ENCODE measurements at places on chromosomes 12 and 14.

DNA sequence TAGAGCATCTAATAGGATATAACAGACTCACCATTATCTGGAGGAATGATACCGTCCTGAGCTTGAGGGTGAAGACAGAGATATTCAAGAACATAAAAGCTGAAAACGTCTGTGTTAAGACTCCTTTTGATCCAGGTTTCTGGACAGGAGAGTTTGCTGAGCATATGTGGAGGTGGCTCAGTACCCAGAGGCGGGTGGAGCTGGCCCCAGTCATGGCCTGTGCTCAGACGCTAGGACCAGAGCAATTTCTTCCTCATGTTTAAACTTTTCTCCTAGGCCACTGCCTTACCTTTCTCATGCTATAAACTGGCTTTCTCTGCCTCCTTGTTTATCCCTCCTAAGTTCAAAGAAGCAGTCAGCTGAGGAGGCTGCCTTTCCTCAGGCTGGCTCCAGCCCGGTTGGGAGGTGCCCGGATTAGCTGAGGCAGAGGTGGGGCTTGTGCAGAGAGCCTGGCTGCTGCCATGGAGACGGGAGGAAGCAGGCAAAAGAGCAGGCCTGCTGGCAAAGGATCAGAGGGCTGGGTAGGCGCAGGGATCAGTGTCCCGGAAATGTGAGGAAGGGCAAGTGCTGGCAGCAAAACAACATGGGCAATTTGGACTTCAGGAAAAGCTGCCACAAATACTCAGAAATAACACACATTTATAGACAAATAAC lies 13.7 kb downstream of the COA8 start:
- peak; percentile 81 for DNase-seq

GRCh38 chr14:60965402-60965801 lies 15.5 kb downstream of the TRMT5 start:
- no peak for DNase-seq

GRCh38 chr14:24064091-24064795 lies 7.1 kb upstream of the CPNE6 start:
- no peak for DNase-seq

GRCh38 chr12:64029013-64029857 lies 184.7 kb downstream of the SRGAP1 start:
- no peak for DNase-seq

DNA sequence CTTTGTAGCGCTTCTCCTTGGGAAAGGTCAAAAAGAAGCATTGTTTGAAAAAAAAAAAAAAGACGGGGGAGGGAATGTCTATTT lies at the start of gene LMO3:
LMO3 (minus strand) TSS at position 46 of the 84 bp plus-strand sequence. CDS start 5,302 bp downstream, outside the sequence.
- DNase-seq = no peak

DNA sequence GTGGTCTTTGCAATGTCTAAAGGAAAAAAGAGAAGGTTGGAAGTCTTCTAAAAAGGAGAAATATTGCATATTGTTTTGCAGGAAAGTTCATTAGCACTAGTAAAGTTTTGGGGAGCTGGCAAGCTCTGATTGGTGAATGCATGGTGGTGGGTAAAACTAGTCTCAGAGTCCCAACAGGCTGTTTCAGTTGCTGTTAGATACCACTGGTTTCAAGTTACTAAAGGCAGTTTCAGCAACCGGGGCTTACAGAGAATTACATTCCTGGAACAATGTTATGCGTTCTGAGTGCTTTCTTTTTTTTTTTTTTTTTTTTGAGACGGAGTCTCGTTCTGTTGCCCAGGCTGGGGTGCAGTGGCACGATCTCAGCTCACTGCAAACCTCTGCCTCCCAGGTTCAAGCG lies 208.2 kb downstream of the EPS8 start:
- DNase-seq = no peak

GRCh38 chr12:2393016-2393415 lies 340.2 kb downstream of the CACNA1C start:
- no peak for DNase-seq

DNA sequence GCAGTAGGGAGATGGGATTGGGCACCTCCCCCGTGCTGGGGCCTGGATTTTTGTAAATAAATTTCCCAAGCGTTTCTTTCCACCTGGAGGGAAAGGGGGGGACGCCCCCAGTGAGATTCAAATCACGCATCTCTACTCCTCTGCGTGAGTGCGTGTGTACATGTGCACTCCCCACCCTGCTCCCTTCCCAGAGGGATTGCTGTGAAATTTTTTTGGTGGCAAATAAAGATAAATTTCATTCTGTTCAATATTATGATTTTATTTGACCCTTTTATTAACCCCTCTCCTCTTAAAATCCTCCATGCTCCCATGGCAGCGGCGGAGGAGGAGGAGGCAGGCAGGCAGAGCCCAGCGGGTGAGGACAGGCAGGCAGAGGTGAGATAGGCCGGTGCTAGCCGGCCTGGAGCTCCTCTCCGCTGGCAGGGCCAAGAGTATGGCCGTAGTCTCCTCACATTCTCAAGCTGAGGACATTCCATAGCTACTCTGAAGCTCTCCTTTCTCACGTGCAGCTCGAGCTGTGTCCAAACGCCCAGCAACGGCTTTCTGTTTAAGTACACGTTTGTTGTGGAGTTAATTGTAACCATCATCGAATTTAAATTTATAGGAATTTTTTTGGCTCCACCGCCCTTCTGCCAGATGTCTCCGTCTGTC lies 1.5 kb upstream of the HOTAIR start:
- DNase-seq = no peak

DNA sequence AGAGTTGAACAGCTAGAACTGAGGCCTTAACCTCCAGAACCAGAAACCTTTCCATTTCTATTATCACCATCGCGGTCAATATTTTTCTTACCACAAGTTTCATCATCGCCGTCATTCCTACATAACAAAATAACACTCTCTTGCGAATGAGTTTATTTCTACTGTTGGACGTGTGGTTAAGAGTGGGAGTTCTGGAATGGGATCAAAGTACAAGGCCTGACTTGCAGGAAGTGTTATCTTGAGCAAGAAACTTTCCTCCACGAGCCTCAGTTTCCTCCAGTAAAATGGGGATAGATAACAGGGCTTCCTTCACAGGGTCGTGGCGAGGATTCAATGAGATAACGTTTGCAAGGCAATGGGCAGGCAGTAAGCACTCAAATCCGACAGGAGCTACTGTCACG lies 652 bp downstream of the SART3 start:
- no peak for DNase-seq

GRCh38 chr12:57630891-57631433 lies 2.0 kb downstream of the B4GALNT1 start:
- no peak for DNase-seq

- peak; percentile 66 for DNase-seq
Observed at GRCh38 chr12:77830583-77831351, at the start of gene NAV3. Gene NAV3 (plus strand): TSS chr12:77830894. CDS start chr12:77831462, 568 bp downstream.

GRCh38 chr12:50419112-50419909 lies 18.6 kb downstream of the LARP4 start:
- DNase-seq = no peak

- no peak for DNase-seq
Observed at GRCh38 chr14:93329965-93330608, 2.7 kb downstream of the BTBD7 start.

GRCh38 chr12:4164559-4165558 lies 108.7 kb upstream of the CCND2 start:
- peak; percentile 83 for DNase-seq

DNA sequence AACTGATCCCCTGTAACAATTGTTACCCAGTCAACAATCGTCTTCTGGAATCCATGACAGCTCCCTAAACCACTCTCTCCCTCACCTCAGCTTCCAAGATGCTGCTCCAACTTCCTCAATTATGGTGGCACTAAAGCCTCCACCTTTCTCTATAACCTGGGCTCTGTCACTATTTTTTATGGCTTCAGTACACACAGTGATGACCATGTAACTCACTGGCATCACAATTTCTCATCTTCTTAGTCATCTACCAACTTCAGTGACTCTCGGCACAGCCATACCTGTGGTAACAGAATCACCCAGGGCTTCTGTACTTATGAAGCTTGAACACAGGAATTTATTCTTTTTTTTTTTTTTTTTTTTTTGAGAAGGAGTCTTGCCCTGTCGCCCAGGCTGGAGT lies 32.0 kb upstream of the NPAS3 start:
- no peak for DNase-seq

DNA sequence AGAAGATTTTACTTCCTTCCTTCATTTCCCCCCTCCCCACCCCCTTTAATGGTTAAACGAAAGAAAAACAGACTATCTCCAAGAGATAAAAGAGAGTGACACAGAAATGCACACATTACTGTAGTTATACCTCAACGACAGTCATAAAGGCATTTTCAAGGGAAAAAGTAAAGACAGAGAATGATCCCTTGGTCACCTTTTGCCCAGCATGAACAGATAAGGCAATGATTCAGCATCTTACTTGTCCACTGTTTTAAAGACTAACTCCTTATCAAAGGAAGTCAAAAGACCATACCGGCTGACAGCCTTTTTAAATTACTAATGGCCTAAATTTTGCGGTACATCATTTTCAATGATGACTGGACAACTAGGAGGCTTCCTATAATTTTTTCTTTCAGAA lies 326.6 kb downstream of the PAWR start:
- DNase-seq = no peak

DNA sequence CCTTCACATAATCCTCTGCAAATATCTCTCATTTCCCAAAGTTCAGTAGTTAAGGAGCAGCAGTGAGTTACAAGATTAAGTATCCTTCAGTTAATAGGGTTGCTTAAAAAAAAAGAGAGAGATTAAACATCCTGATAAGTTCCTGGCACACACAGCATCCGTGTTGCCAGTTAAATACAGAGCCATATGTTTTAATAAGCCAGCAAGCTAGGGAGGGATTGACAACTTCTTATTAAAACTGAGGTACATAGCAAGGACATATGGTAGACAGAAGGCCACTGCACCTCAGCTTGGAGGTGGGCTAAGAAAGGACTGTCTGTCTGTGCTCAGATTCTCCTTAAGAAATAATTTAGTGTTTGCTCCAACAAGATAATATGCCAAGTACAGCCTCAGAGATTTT lies 9.6 kb upstream of the TMEM30B start:
- DNase-seq = no peak

GRCh38 chr12:114168061-114168460 lies 201.9 kb upstream of the RBM19 start:
- no peak for DNase-seq

DNA sequence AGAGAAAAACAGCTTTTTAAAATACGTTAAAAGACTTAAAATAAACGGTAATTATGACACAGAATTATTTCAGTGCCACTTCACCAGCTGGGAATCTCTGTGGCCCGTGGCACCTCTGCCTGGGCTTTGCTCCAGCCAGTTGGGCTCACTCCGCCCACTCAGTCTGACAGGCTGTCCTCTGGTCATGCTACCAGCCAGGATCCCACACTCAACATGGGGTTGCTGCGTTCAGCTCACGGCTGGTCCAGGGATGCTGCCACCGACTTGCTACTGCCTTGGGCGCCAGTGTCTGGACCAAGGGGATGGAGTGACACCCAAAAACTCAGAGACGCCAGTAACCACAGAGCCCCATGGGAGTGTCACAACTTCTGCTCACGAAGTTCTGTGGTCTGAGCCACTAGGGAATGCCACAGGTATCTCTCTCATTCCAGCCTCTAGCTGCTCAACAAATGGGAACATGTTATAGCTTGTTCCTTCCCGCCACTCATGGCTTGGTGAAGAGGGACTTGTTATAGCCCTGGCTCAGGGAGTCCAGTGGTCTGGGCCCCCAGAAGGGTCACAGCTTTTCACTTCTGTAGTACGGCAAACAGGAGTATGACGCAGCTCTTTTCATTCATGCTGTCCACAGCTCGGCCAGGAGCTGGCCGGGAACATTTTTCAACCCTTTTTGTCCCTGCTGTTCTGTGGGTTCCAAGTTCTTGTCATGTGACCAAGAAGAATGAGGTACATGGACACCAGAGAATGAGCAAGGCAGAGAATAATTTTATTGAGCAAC lies 23.4 kb upstream of the ATXN7L3B start:
- no peak for DNase-seq

DNA sequence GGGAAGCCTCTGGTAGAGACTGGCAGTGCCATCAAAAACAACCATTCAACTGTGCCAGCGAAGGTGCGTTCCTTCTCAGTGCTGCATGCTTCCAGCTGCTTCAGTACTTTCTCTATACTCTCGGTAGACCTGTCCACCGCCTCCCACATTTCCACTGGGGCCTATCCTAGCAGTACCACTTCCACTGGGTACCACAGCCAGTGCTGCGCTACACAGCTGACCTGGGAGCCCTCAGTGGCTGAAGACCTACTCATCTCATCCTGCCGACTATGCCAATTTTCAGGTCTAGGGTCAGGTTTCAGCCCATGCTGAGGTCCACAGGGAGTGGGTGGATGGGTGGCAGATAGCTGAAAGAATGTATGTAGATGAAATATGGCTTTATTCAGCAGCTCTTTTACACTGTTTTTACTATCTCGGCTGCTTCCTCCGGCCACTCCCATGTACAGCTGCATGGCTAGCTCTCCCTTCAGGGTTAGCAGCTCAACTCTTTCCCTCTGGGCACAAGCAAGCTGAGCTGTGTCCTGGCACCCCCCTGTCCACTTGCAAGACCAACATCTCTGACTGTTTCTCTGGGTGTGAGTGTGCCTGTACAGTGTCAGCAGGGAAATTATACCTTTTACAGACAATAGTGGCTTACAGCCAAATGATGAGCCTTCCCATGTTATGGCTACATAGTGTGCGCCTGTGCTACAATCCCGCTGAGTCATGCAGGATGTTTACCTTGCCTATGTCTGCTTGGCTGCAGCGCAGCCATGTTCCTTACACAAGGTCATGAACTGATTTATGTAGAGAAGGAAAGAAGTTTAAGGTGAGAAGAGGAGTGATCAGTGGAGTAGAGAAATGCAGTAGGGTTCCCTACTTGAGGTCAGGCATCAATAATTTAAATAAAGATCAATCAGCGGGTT lies 125.7 kb upstream of the DDHD1 start:
- DNase-seq = no peak

DNA sequence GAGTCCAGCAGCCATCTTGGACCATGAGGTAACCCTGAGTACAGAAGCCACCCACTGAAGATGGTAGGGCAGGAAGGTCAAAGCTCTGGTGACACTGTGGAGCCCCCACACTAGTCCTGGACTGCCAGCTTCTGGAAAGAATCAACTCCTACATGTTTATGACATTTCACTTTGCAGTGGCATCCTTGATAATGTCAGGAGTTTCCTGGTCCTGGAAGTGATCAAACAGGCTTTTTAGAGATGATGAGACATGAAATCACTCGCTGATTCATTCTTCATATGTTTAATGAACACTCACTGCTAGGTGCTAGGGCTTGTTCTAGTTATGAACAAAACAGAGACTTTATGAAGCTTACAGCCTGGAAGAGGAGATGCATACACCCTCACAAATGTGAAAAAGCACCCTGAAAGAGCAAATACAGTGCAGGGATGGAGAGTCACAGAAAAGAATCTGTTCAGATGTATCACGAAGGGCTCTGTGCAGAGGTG lies 15.8 kb upstream of the HNF1A start:
- no peak for DNase-seq

GRCh38 chr14:63705561-63706070 lies 22.2 kb downstream of the SGPP1 start:
- no peak for DNase-seq

DNA sequence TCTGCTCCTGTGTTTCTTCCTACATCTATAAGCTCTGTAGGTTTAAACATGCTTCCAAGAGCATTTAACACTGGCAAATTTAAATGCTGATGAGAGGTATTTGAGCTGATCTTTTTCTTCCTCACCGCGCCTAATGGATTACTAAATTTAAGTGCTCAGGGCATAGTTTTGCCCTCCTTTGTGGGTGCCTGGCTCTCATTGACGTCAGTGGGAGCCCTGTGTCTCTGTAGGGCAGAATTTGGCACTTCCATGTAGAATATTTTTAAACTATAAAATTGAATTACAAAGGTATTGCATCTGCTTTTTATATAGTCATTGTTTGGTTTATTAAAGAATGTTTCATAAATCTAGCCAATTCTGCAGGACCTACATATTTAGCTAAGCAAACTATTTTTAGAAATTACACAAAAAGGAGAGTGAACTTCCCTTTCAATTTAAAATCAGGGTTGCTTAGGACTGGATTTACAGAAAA lies 444.8 kb downstream of the AEBP2 start:
- DNase-seq = no peak

- DNase-seq = no peak
Observed at GRCh38 chr12:6839482-6840201, 1.1 kb upstream of the GNB3 start.
